ENCODE measurements at places on chromosomes 4 and X. TPM values are rescaled to one million over a fixed set of nuclear protein-coding genes. Genes with fewer than 3 reads are reported as not detected.

DNA sequence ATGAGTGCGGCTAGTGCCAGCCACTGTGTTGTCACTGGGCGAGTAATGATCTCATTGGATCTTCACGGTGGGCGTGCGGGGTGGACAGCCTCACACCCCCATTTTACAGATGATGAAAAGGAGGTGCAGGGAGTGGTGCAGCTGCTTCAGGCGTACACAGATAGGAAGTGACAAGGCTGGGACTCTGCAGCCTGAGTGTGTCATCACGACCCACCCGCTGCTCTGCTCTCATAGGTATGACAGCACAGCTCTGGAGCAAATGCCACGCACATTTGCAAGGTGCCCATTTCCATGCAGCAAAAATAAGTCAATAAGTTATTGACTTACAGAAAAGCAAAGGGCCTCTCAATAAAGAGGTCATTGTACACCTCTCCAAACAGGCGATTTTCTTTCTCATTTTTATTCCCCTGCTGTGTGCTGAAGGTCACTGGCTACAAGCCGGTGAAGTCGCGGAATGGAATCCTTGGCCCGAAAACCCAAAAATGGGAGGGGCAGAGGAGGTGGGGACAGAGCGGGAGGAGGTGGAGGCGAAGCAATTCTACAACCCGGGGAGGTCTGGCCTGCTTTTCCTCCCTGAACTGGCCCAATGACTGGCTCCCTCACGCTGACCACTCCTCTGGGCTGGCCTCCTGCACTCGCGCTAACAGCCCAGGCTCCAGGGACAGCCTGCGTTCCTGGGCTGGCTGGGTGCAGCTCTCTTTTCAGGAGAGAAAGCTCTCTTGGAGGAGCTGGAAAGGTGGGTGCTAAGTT, at the start of gene SOD3:
Gene SOD3, plus strand, starts transcription at position 658 of the 750 bp plus-strand sequence. CDS start 3,949 bp downstream, outside the sequence.
- DNase-seq: no peak

DNA sequence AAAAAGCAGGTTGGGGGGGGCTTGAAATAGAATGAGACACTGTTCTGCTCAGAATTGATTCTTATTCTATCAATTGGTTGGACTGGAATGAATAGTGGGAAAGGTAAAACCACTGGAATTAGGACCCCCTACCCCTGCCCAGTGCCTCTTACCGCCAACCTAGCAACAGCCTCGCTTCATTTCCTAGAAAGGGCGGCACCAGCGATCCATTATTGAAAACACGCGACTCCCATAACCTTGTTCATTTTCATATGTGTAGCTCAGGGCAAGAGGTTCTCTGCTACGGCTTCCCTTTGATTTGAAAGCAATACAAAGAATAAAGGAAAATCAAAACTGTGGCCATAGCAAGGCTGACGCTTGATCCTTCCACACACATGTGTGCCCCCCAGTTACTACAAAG, 33.7 kb downstream of the IDS start:
- DNase-seq: no peak

The RGN gene
- 3.8 TPM for total RNA-seq

The MAGIX gene
- total RNA-seq: 2.8 TPM

DNA sequence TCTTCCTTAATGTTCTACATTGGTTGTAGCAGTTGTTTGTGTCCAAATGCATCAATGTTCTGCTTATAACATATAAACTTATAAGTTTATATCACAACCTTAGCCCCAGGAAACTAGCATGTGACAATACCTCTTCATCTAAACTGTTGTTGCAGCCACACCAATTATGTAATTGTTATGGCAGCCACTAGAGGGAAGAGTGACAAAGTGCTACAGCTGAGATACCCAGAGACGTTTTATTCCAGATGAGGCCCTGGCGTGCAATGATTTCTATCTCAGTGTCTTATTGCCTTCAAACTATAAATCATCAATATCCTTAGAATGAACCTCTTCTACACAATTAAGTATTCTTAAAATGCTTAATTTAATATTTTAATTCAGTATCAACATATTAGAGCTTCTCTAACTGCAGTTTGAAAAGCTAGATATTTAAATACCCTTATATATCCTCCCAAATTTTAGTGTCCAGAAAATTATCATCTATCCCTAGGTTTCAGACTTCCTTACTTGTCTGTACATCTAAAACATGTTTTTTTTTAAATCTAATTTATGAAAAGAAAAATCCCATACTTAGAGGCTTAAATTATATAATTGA, 171.6 kb downstream of the PCDH10 start:
- peak; percentile 11 for DNase-seq

GRCh38 chr4:3355266-3355748, 62.5 kb downstream of the RGS12 start:
- no peak for DNase-seq

GRCh38 chr4:140049849-140050637, 103.9 kb downstream of the MAML3 start:
- no peak for DNase-seq

The RNF150 gene
- 5.0 TPM for total RNA-seq

The CTAG1A gene
- total RNA-seq: not detected

The NUDT10 gene
- total RNA-seq: 5.3 TPM

The GLRB gene
- total RNA-seq: 3.7 TPM

DNA sequence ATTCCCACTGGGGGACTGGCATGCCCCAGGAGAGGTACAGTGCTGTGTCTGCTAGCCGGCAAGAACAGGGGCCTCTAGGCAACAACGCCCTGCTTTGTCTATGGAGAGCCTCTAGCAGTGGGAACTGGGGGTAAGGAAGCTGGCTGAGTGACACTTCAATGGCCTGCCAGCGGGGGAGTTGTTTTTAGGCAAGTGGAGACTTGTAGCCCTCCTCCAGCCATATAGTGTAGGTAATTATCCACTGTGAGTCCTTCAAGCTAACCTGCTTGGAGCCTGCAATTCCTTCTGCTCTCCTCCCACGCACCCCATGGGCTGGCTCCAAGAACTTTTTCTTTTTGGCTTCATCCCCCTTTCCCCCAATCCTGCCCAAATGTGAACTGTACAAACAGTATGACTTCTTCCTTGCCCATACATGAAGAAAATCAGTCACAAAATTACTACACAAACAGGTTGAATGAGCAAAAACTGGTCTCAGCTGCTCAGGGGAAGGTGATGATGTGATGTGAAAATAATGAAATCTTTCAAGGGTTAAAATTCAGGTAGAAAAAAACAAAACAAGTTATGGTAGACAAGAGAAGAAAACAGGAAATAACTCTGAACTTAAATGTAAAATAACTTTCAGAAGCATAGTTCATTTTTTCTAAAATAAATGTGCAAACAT, 33.1 kb downstream of the LEF1 start:
- peak; percentile 63 for DNase-seq

DNA sequence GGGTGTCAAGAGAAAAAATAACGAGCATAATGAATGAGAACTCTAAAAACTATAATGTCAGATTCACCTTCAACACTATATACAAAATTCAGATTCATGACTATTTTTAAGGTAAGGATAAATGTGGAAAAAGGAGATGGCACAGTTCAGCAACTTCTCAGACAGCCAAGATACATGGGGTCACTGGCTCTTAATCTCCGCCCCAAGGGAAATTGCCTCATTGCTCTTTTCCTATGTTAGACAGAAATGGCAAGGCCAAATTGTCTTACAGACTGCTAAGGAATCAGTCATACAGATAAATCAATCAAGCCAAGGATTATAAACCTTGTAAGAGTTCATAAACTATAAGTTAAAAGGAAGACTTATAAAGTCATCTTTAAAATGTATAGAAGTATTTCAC, 183.4 kb downstream of the OPHN1 start:
- DNase-seq: no peak

The GUCY1A1 gene
- total RNA-seq: not detected

DNA sequence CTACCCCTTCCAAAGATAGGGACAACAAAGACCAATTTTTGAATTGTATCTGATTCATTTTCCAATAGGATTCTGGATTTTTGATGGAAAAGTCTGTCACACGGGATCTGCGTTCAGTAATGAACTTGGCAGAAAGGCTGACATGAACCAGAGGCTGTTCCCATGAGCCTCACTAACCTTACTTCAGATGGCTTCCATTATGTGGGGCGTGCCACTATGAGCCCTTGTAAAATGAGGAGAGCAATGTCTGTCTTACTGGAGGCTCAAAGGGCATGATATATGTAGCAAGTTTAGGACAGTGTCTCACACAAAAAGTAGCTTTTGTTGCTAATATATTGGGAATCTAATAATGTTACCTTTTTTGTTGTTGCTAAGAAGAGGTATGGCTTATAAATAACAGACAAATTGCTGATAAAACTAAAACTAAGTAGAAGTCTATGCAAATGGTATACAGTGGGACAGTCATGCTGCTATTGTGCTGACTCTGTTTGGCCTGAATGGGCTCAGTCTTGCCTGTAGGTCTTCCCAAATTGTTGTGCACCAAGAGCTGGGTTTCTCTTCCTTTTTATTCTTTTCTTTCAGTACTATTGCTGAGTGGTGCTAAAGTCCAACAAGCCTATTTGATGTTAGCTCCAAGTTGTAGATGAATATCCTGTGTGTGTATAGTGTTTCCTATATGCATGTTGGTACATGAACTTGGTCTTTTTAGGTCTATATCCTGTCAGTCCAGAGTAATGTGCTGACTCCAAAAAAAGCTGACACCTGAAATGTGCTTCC, 132.1 kb downstream of the SPRY1 start:
- peak; percentile 45 for DNase-seq

The MAGEB10 gene
- not detected for total RNA-seq

- DNase-seq: no peak
Observed at GRCh38 chrX:152136312-152136711, 2.1 kb downstream of the MAGEA10 start.

DNA sequence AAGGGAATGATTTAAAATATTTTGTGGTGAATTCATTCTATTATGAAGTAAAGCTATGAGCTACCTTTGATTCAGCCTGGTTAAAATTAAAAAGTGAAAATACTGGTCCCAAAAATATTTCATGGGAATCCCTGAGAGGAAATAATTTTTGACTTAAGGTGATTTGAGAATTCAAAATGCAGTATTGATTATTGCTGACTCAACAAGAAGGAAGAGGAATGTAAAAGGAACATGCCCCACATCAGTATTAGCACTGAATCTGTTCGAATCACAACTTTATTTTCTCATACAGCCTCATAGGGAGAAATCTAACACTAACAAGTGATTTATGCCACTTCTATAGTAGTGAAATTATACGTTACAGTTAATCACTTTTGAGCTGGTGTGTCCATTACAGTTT, 27.7 kb downstream of the EIF2S3 start:
- no peak for DNase-seq

GRCh38 chrX:97685753-97686152, 802.0 kb downstream of the RPA4 start:
- DNase-seq: peak; percentile 12

The GAGE12J gene
- not detected for total RNA-seq

The ENOX2 gene
- 9.3 TPM for total RNA-seq

DNA sequence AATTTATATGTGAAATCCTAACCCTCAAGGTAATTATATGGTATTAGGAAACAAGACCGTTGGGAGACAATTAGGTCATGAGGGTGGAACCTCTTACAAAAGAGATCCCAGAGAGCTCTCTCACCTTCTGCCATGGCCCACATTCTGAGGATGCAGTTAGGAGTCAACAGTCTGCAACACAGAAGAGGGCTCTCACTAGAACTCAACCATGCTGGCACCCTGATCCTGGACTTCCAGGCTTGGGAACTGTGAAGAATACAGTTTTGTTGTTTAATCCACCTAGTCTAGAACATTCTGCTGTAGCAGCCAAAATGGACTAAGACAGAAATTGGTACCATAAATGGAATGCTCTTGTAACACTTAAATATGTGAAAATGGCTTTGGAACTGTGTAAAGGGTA, 278.8 kb upstream of the GALNTL6 start:
- DNase-seq: no peak

GRCh38 chr4:104394406-104395167, 100.1 kb downstream of the CXXC4 start:
- DNase-seq: no peak

DNA sequence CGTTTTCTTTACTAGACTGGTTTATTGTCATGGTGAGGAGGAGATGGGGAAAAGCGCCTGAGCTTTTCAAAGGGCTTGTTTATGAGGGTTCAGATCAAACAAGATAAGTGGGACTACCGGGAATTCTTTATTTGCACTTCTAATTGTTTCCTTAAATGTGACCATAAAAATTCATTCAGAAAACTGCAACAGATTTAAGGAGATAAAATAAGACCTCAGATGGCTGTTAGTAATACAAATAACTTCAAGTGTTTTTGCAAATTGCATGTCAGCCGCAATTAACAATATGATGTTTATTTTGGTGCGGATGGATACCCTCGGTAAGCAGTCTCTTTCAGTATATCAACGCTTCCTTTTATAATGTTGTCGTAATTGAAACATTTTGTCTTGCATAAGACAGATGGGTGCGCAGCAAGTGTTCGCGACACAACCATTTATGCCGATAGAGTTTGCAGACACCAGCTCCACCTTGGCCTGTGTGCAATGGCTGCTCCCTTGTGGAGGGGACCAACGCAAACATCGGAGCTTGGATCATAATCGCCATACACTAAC, 151.0 kb downstream of the C4orf33 start:
- DNase-seq: no peak

The FAT4 gene
- 5.5 TPM for total RNA-seq

GRCh38 chr4:138190452-138190858, 51.7 kb downstream of the SLC7A11 start:
- no peak for DNase-seq

DNA sequence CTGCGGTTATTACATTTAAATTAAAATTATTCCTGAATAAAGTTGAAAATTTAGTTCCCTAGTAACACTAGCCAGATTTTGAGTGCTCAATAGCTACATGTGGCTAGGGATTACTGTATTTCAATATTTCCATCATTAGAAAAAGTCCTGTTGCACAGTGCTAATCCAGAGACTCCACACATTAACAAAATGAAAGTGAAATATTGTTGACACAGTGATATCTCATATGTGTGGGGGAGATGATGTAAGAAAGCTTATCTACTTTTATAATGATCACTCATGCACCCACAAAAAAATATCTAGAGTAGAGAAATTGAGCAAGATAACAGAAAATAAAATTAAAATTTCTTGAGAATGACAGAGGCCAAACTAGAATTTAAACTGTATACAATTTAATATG, 74.9 kb downstream of the MAGEB10 start:
- no peak for DNase-seq

The MGAT4D gene
- total RNA-seq: not detected
